Pons (tissue), 1 donor: ENCODE measurements at places on chromosomes 3 and 15.

- no peak for DNase-seq
Observed at GRCh38 chr15:90836296-90836871, 32.0 kb upstream of the FURIN start.

DNA sequence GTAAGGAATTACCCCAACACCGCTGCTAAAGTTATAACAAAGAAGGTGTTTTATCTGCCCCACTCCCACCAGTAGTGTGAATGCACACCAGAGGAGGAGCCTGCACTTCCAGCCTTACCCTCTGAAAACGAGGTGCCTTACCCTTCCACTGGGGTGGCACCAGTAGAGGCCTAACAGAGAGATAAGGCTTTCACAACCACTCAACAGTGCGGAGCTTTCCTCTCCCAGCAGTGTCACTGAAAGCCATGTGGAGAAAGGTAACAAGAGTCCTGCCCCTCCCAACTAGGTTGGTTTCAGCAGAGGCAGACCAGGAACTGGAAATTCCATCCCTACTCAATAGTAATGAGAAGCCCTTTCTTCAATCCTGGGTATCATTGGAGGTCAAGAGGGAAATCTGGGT, 539.2 kb downstream of the VGLL3 start:
- no peak for DNase-seq

DNA sequence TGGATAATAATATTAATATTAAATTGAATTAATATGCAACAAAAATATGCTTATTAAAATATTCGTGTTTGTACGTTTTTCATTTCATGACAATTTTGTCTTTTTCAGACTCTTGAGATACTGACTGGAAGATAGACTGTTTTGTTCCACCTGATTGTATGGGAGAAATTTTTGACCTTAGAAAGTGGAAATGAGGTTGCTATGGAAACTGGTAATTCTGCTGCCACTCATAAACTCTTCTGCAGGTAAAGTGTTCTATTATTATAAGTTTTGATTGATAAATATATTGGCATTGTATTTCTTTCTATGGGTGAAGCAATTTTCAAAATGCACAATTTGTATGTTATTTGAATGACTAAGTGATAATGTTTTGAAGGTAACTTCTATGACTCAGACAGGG, 55.0 kb downstream of the CNTN6 start:
- no peak for DNase-seq

DNA sequence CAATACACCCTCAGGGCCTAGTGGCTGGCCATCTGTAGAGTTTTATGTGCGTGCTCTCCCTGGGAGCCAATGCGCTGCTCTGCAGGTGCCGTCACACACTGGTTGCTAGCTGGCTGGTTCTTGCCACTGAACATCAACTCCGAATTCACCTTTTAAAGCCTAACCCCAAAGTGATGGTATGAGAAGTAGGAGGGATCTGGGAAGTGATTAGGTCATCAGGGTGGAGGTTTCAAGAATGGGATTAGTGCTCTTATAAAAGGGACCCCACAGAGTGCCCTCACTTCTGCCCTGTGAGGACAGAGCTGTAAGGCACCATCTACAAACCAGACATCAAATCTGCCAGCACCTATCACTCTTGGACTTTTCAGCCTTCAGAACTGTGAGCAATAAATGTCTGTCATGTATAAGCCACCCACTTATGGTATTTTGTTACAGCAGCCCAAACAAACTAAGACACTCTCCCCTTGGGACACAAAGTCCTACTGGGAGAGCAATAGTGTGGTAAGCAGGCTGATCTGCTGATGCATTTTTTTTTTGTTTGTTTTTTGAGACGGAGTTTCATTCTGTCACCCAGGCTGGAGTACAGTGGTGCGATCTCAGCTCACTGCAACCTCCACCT, 20.3 kb downstream of the RGMA start:
- no peak for DNase-seq

- no peak for DNase-seq
Observed at GRCh38 chr3:36864180-36865053, 80.4 kb downstream of the TRANK1 start.

GRCh38 chr15:52788099-52788986, 1.8 kb downstream of the ONECUT1 start:
- DNase-seq = no peak

GRCh38 chr15:100878130-100878529, 1.5 kb upstream of the ALDH1A3 start:
- DNase-seq = no peak

- no peak for DNase-seq
Observed at GRCh38 chr15:52787123-52787503, 3.0 kb downstream of the ONECUT1 start.

DNA sequence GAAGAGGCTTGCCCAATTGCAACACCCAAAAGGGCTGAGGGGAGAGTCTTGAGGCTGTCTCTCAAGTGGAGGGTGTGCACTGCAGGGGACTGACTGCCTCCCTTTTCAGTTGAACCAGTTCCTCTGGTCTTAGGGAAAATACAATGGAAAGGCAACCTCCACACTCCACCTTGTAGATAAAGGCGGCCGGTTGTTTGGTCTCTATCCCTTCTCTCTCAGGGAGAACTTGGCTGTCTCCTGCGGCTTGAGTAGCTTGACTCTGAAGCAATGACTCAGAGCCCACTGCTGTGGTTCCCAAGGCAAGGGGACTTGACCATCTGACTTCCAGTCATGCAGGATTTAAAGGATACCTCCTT, 143.2 kb upstream of the UMPS start:
- DNase-seq = no peak

- DNase-seq = no peak
Observed at GRCh38 chr3:138686771-138687221, 78.2 kb downstream of the FAIM start.

- no peak for DNase-seq
Observed at GRCh38 chr3:64022451-64023186, 675 bp downstream of the PSMD6 start.

DNA sequence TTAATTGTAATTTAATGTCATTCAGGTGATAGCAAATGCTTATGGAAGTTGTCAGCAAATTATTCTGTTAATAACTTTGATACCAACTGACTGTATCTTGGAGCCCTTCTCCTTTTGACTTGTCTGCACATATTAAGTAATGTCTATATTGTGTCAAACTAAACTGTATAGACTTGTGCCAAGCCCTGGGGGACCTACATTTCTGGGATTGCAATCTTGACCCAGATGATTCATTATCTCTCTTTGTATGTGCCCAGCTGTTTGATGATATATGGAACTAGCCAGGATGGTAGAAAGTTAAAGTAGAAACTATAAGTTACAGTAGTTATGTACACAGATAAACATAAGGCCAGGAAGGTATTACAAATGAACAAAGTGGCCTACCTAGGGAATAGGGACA, 402.8 kb upstream of the RARB start:
- no peak for DNase-seq

- DNase-seq = no peak
Observed at GRCh38 chr15:75712668-75713337, at the start of gene CSPG4. Gene CSPG4 (minus strand): TSS chr15:75712848. CDS start chr15:75712755, 93 bp downstream.

DNA sequence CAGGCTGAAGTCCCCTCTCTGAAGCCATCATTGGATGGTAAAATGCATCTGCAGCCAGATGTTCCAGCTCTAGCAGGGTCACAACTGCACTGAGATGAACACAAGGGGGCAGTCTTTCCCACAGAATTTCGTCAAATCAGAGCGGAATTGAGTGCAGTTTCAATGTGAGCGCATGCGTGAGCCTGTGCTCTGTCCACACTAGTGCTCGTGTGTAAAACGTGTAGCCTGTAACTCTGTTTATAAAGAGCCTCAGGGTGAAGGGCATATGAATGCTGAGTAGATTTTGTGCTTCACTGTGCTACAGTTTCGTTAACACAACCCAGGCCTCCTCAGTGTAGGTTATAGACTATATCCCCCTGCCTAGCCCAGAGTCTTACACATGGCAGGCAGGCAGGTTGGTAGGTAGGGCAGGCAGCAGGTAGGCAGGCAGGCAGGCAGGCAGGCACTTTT, 92.7 kb upstream of the GOLGA6L4 start:
- DNase-seq = peak; percentile 84

DNA sequence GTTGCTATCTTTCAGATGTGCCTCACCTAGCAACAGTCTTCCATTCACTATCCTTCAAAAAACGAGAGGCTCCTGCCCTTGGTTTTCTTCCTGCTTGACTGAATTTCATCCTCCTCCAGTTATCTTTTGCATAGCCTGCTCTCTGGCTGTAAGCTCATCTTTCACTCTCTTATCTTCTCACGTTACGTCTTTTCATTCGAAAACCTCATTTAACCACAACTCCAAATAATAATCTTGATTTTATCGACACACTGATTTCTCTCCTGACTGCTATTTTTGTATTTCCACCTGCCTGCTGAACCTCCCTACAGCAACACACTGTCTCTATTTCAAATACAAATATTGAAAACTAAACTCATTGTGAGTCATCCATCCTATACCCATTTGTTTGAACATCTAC, 230.7 kb upstream of the TMC3 start:
- no peak for DNase-seq

GRCh38 chr3:148792516-148792915, 35.1 kb upstream of the CPB1 start:
- DNase-seq = no peak

- DNase-seq = no peak
Observed at GRCh38 chr3:190877925-190878324, 15.4 kb upstream of the GMNC start.

DNA sequence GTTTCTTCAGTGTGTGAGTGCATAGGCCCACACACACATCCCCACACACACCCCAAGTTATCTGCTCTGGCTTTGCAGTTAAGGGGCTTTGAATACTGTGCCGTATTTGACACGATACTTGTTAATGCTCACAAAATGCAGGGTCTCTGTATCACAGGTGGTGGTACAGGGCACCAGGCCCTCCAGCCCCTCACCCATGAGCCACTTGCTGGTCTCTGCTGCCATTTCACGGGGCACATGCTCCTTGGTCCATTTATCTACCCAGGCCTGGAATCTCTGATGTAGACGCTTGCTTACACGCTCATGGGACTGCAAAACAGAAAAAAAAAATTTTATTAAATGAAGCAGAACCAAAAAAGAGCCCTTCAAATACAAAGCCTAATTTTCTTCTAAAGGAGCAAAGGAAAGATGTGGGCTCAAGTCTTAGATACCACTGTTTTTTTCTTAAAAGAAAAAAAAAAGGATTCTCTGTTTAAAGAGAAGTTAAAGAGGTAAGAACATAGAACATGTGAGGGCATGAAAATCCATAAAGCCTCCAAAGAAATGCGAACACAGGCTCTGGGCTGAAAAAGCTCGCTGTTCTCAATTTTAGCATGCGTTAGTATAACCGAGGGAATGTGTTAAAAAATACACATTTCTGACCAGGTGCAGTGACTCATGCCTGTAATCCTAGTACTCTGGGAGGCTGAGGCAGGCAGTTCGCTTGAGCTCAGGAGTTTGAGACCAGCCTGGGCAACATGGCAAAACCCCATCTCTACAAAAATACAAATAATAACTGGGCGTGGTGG, 3.7 kb upstream of the MAN2C1 start:
- no peak for DNase-seq

DNA sequence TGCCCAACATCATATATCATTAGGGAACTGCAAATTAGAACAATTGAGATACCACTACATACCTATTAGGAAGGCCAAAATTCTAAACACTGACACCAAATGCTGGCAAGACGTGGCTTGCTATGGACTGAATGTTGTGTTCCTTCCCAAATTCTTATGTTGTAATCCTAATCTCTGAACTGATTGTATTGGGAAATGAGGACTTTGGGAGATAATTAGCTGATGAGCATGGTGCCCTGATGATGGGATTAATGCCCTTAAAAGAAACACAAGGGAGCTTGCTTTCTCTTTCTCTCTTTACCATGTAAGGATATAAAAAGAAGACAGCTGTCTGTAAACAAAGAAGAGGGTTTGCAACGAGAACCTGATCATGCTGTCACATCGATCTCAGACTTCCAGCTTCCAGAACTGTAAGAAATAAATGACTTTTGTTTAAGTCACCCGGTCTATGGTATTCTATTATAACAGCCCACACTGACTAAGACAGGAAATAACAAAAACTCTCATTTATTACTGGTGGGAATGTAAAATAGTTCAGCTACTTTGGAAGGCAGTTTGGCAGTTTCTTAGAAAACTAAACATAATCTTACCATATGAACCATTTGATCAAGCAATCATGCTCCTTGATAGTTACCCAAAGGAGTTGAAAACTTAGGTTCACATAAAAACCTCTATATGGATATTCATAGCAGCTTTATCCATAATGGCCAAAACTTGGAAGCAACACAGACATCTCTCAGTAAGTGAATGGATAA, 458.3 kb upstream of the CBLB start:
- DNase-seq = no peak

- DNase-seq = no peak
Observed at GRCh38 chr3:76138921-76139320, 353.6 kb upstream of the ZNF717 start.

GRCh38 chr3:182118066-182118465, 406.3 kb downstream of the SOX2 start:
- DNase-seq = no peak

DNA sequence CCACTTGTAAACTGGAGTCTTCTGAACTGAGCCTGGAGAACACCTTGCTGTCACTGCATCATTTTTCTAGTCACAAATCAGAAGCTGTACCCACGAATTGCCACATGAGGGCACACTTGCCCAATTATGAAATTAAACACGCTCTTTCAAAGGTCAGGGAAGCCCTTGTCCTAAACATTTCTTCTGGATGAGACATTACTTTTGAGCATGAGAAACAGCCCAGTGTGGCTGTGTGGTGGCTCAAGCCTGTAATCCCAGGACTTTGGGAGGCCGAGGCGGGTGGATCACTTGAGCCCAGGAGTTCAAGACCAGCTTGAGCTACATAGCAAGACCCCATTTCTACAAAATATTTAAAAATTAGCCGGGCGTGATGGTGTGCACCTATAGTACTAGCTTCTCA, 27.5 kb upstream of the CFAP161 start:
- DNase-seq = peak; percentile 81

DNA sequence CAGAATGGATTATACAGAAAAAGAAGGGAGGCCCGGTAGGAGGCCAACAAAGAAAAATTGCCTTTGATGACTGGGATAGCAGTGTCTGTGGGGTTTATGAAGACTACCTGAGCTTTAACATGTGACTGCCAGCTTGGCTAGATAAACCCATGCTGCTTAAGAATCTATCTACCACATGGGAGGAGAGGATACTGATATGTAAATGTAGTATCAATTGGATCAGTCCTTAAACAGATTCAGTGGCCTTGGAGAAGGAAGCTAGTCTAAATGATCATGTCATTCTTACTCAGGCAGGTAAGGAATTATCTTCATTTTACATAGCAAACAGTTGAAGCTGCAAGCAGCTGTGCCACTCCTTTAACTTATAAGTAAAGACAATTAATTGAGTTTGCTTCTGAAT, 50.0 kb upstream of the SYNPR start:
- no peak for DNase-seq
